ENCODE measurements at places on chromosomes 5 and 9. TPM values are rescaled to one million over a fixed set of nuclear protein-coding genes. Genes with fewer than 3 reads are reported as not detected.

GRCh38 chr9:120875954-120876841, 790 bp downstream of the PHF19 start:
- H3K27me3 ChIP-seq: peaks cover 2% of the 10 kb centered on the region
- peaks cover 42% of the 10 kb centered on the region for H3K4me1 ChIP-seq
- peak overlapping the region; percentile 90 for H3K4me3 ChIP-seq
- peak overlapping the region; percentile 47 for H3K27ac ChIP-seq

DNA sequence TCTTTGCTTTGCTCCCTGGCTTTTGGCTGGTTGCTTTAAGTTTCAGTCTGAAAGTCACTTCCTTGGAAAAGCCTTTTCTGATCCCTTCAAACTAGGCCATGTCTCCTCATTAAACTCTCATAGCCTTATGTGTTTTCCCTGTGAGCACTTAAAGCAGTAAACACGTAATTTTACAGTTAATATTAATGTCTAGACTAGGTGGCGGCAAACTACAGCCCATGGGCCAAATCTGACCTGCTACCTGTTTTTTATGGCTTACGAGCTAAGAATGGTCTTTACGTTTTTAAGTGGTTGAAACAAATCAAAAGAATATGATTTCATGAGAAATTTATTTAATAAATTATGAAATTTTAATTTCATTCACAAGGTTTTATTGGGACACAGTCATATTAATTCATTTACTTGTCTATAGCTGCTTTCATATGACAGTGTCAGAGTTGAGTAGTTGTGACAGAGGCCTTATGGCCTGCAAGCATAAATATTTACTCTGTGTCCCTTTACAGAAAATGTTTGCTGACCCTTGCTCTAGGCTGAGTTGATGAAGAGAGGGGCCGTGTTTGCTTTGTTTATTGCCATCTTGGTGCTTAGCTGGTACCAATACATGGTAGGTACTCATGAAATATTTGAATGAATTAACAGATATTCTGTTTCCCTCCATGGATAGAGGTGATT, 7.4 kb downstream of the SLC44A1 start:
- peaks cover 20% of the 10 kb centered on the region for H3K27me3 ChIP-seq
- no peak overlapping the region for H3K4me3 ChIP-seq
- no peaks in the 10 kb centered on the region for H3K36me3 ChIP-seq

DNA sequence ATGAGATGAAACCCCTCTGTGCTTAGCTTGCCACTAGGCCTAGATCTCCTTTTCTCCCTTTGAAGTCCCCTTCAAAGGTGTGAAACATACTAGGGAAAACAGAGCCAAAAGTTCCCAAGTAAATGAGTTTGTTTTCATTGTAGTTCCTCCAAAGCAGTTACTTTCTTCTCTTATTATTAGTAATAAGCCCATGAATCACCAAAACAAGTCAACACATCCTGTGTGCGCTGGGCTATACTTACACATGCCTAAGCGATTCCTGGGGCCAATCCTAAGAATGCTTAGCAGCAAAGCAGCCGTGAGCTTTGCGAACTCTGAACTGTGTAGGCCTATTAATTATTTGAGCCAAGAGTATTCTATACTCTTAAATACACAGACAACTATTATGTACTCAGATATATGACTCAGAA, 7.6 kb downstream of the ENC1 start:
- no peak overlapping the region for H3K27ac ChIP-seq
- no peaks in the 10 kb centered on the region for H3K27me3 ChIP-seq
- no peak for DNase-seq
- peak overlapping the region; percentile 74 for H3K4me3 ChIP-seq

- H3K27ac ChIP-seq: no peak overlapping the region
- H3K27me3 ChIP-seq: no peaks in the 10 kb centered on the region
- H3K4me3 ChIP-seq: no peak overlapping the region
- peaks cover 3% of the 10 kb centered on the region for H3K36me3 ChIP-seq
- no peaks in the 10 kb centered on the region for H3K4me1 ChIP-seq
Measured at GRCh38 chr5:68739752-68740151, 354.1 kb upstream of the SLC30A5 start.

DNA sequence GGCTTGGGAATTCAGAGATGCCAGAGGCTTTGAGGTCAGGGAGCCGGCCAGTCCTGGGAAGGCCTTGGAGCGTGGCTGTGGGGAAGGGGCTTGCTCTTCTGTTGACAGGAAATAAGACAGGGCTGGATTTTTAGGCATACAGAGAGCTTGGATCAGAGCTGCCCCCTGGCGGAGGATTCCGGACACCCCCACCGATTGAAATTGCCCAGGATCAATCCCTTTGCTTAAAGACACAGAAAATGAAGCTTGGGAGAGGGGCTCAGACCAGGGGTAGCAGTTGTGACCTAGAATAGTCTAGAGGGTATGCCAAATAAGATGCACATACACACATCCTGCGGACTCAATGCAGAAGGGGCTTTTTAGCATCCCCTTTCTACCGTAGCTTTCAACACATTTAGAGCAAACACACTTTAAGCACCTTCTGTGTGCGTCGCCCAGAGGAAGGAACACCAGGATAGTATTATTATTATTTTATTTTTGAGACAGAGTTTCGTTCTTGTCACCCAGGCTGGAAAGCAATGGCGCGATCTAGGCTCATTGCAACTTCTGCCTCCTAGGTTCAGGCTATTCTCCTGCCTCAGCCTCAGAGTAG, 1.7 kb upstream of the NTMT1 start:
- H3K27me3 ChIP-seq: peaks cover 6% of the 10 kb centered on the region
- peaks cover 44% of the 10 kb centered on the region for H3K4me1 ChIP-seq
- H3K36me3 ChIP-seq: no peaks in the 10 kb centered on the region
- H3K27ac ChIP-seq: no peak overlapping the region
- peak overlapping the region; percentile 90 for H3K4me3 ChIP-seq
- peak; percentile 89 for DNase-seq

DNA sequence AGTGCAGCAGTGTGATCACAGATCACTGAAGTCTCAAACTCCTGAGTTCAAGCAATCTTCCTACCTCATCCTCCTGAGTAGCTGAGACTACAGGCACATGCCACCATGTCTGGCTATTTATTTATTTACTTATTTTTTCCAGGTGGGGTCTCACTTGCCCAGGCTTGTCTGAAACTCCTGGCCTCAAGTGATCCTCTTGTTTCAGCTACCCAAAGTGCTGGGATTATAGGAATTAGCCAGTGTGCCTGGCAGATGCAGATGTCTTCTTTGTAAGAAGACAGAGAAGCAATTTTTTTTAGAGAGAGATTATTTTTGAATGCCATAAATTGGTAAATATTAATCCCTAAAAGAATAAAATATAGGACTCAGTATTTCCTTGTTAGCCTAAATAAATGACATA, 54.3 kb downstream of the CHSY3 start:
- no peaks in the 10 kb centered on the region for H3K36me3 ChIP-seq
- no peak overlapping the region for H3K4me3 ChIP-seq
- no peaks in the 10 kb centered on the region for H3K27me3 ChIP-seq
- H3K4me1 ChIP-seq: no peaks in the 10 kb centered on the region

GRCh38 chr9:73575101-73576060, 423.7 kb downstream of the ANXA1 start:
- H3K4me1 ChIP-seq: no peaks in the 10 kb centered on the region
- H3K27ac ChIP-seq: no peak overlapping the region
- no peak for DNase-seq
- no peaks in the 10 kb centered on the region for H3K27me3 ChIP-seq

DNA sequence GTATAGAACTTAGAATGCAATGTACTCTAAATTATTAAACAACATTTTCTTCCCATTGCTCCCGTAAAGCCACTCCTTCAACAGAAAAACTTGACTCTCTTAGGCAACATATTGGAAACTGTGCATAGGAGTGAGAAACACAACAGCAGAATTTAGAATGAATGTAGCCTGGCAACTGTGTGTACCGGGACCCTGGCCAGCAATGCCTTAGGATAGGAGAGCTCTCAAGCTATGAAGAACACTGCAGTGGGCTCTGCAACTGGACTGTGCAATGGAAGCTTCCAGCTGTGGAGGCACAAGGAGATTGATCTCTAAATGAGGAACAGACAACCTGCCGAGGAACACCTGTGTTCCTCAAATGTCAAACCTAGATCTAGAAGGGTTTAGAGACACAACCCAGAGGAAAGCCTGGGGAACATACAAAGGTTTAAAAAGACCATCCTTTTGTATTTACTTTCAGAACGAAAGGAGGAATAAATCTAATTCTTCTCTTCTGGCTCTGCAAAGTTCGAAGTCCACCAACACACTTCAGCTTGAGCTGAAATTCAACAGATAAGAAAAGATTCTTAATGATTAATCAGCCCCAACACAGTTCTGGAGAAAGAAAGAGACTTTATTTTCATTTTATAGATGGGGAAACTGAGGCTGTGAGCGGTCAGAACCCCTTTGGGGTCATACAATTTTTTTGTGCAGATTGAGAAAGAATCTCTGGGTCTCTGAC, 51.5 kb upstream of the ARL15 start:
- DNase-seq: no peak
- H3K27ac ChIP-seq: no peak overlapping the region
- H3K4me1 ChIP-seq: no peaks in the 10 kb centered on the region

DNA sequence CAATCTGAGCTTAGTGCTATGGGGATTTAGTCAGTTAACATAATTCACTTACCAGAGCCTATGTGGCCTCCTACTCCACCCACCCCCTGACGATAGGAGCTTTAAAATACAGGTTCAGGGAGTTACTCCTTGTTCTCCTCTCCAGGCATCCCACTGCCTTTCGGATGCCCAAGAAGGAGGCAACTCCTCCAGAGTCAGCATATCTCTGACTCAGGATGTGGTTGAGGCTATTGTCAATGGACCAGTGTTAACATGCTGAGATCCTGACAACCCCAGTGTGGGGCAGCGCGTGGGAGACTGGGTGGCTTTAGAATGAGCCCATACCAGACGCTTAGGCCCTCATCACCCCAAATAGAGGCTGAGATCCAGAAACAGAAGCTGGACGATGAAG, 27.4 kb downstream of the BICD2 start:
- H3K27me3 ChIP-seq: no peaks in the 10 kb centered on the region
- no peak for DNase-seq
- peaks cover 2% of the 10 kb centered on the region for H3K36me3 ChIP-seq
- no peak overlapping the region for H3K27ac ChIP-seq
- H3K4me1 ChIP-seq: peaks cover 37% of the 10 kb centered on the region

DNA sequence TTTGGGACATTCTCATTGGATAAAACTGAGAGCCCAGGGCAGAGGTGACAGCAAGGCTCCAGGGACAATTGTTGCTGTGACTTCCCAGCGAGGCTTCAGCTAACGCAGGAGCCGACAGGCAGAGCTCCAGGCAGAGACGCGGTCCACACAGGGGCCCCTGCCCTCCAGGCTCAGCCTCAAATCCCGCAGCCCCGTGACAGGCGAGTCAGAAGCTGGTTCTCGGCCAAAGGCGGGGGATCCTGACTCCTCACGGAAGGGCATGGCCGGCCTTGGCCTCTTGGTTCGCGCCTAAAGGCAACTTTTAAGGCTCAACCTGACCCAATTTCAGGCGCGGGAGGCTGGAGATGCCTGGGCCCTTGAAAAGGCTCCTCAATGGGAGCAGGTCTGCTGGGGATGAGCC, 21.3 kb downstream of the SLC12A7 start:
- no peak overlapping the region for H3K27ac ChIP-seq
- no peaks in the 10 kb centered on the region for H3K27me3 ChIP-seq
- H3K4me1 ChIP-seq: no peaks in the 10 kb centered on the region
- no peak for DNase-seq

- no peaks in the 10 kb centered on the region for H3K36me3 ChIP-seq
- peaks cover 27% of the 10 kb centered on the region for H3K27me3 ChIP-seq
- H3K4me3 ChIP-seq: no peak overlapping the region
- H3K4me1 ChIP-seq: no peaks in the 10 kb centered on the region
- H3K27ac ChIP-seq: no peak overlapping the region
Measured at GRCh38 chr5:95274011-95274410, 10.9 kb downstream of the MCTP1 start.

Gene SMIM33
- not detected for total RNA-seq

Gene DDX4
- not detected for total RNA-seq

Gene LOX
- 1.4 TPM for total RNA-seq

Gene OR1Q1
- total RNA-seq: not detected

Gene RAB14
- total RNA-seq: 59.7 TPM

Gene HMGCR
- 321 TPM for total RNA-seq

Gene CEL
- total RNA-seq: 3.5 TPM

Gene TMEM215
- 0.57 TPM for total RNA-seq

Gene FOXD4L4
- 0.16 TPM for total RNA-seq

Gene THBS4
- total RNA-seq: 6.9 TPM

Gene PRRX2
- 0.68 TPM for total RNA-seq

All from neural crest cell (in vitro differentiated cells).